Esophagus squamous epithelium (tissue), 5 donors: ENCODE measurements at places on chromosomes 6 and 20.

DNA sequence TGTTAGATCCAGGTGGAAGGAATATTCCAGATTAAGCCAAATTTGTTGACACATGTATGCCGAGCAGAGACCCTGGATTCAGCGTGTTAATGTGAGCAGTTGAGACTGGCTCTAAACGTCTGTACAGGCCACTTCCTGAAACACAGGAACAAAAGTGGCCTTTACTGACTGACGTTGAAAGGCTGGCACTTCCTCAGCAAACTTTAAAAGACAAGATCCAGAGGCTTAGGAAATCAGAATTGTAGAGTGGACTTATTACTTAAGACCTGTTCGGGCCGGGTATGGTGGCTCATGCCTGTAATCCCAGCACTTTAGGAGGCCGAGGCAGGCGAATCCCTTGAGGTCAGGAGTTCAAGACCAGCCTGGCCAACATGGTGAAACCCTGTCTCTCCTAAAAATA lies 125.7 kb upstream of the ARID1B start:
- DNase-seq = no peak

DNA sequence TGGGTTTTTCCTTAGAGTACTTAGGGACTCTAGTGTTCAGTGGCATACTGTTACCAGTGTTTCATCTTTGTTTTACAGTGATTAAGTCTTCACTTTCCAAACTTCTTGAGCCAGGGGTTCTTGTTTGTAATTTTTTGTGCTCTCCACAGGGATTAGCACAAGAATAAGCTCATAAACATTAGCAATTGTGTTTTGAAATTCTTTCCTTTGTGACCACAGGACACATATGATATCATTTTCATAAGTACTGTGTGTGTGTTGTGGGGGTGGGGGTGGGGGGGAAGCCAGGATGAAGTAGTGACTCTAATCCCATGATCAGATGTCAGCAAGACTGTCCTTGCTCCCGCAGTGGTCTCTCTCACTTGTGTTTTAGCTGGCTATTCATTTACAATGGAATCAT lies 101.5 kb upstream of the SCP2D1 start:
- DNase-seq = no peak

GRCh38 chr6:8172530-8172929 lies 70.2 kb upstream of the EEF1E1 start:
- DNase-seq = no peak

DNA sequence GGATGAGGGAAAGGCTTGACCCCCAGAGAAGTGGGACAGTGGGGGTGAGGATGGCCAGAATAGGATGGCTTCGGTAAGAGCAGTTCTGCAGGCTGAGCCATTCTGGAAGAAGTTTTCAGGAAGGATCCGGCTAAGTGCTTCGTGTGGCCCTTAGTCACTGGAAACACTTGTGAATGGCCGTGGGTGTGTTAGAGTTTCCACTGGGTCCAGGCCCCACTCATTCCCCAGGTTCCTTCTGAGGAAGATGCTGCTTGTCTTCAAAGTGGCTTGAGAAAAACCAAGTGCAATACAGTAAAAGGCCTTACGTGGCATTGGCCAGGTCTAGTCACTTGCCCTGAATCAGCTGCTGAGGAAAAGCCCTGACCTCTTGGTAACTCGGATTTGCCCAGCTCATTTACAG lies 27.9 kb downstream of the MANBAL start:
- DNase-seq = no peak

DNA sequence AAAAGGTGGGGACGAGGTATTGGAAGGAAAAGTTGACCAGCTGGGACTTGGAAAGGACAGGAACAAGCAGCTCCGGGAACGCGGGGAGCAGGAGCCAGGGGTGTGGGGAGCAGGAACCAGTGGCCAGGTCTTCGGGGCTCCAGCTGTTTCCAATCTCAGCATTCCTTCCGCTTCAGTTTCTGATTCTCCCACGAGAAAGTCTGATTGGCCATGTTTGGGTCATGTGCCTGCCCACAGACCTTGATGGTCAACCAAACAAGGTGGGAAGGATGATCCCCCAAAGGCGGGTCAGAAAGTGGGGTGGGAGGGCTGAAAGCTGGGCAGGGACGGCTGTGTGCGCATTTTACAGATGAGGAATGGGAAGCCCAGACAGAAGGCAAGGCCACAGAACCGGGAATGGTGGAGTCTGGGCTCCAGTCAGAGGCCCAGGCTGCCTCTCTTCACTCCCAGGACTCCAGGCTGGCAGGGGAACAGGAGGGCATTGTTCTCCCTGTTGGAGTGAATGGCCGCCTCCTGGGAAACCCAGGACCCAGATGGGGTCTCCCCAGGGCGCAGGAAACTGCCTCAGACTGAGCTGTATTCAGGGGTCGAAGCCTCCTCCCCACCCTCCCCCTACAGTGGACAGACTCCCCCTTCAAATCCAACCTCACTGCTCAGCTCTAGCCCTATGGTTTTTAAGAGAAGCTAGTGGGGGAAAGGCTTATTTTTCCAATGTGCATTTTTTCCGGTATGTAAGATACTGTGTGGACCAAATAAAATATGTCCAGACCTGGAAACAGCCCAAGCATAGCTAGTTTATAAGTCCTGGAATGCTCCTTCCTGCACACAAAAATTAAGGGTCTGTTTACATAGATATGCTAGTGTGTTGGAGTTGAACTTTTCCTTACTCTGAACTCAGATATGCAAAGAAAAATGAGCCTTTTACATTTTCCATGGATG lies 12.2 kb upstream of the PTGIS start:
- DNase-seq = no peak

- no peak for DNase-seq
Measured at GRCh38 chr6:17666646-17667045, 40.1 kb downstream of the NUP153 start.

GRCh38 chr20:58637466-58638213 lies 13.4 kb upstream of the STX16 start:
- DNase-seq = no peak

DNA sequence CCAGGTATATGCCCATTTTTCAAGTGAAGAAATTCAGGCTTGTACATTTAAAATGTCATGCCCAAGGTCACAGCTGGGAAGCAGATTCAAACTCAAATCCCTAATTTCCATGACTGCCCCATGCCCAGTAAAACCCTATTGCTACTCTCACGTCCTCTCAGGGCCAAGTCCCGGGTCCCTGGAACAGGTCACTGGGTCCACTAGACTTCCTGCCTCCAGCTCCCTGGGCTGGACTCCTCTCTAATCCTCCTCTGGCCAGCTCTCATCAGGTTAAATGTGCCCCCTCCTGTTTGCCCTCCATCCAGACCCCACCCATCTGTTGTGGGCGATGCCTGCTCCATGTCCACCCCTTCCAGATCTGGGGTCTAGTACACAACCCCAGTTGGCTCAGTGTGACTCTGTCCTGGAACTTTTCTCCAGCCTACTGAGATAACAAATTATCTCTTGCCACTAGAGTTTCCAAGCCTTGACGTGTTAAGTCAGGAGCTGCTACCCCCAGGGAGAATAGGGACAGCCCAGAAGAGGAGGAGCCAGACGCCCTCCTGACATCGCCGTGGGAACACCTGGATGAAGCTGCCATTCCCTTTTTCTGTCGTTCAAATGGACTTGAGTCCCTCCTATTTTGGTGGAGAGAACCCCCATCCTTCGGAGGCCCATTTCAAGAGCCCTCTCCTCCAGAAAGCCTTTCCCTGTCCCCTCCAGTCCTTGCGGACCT lies 3.7 kb upstream of the SPDEF start:
- no peak for DNase-seq
